Natural killer cell (primary cell): ENCODE measurements at places on chromosomes 4 and X.

GRCh38 chr4:101081695-101082369 lies 265.5 kb downstream of the PPP3CA start:
- no peak for DNase-seq

- no peak for DNase-seq
These were observed 1.7 kb upstream of the SLC6A8 start for GRCh38 chrX:153685751-153686696.

DNA sequence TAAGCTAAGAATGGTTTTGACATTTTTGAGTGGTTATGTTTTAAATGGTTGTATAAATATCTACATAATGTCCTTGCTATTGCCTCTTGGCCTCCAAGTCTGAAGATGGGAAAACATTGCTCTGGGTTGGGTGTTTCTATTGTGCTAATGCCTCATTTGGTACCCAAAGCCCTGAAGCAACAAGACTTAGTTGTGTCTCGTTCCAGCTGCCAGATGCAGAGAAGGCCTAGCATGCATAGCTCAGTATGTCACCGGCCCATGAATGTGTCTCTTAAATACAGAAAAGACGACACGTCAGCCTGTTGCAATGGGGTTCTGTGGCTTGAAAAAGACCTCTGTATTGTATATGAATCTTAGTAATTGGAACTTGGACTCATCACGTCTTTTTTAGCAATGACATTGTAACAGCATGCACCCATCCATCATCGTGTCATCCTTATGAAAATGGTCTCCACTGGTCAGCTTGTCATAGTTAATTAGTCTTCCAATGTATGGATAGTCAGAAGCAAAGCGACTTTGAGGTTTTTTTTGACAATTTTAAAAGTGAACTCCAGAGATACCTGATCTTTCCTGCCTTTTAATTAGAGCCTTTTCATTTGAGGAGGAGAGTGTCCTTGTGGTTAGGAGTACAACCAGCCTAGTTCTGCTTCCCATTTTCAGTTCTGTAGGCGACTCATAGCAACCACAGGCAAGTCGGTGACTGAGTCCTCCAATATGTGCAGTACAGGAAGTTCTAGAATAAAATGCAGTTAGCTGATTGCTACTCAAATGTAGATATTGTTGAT lies 126.4 kb upstream of the GATB start:
- DNase-seq: no peak

DNA sequence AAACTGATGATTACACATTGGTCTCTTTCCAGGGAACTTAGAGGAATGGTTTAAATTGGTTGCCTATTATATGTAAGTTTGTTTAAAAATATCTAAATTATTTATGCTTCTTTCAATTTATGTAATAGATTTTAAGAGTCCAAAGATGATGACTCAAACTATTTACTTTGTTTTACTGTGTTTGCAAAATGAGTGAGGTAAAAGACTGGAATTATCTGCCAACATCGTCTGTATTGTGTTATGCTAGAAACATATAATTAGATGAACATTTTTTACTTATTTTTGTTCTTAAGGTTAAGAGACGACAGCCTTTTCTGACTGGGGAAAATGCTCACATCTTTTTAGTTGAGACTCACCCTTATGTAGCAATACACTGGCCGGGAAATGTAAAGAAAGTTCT lies 51.1 kb upstream of the SYTL5 start:
- no peak for DNase-seq

- no peak for DNase-seq
These were observed 11.8 kb downstream of the SUPT20HL1 start for GRCh38 chrX:24372021-24372763.

DNA sequence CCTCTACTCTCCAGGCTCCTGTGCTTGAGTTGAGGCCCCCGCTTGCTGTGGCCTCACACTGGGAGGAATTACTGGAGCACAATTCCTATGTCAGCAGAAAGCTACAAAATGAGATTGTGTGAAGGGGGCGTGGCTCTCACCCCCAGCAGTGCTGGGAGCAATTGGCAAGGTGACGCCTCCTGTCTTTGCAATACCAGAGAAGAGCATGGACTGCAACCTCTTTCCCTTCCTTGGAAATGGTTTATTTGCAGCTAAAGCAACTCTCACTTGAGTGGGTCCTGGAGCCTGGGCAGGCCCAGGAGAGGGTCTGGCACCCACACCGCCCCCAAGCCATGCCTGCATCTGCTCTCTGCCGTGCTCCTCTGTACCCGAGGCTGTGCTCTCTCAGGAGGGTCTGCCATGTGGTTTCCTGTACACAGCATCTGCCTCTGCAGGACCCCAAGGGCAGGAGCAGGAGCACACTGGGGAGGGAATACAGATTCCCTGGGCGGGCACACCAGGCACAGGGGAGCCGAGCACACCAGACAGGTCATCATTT lies 32.9 kb upstream of the HGFAC start:
- no peak for DNase-seq

- DNase-seq: peak; percentile 63
These were observed 24.0 kb downstream of the HAND2 start for GRCh38 chr4:173505924-173506518.

DNA sequence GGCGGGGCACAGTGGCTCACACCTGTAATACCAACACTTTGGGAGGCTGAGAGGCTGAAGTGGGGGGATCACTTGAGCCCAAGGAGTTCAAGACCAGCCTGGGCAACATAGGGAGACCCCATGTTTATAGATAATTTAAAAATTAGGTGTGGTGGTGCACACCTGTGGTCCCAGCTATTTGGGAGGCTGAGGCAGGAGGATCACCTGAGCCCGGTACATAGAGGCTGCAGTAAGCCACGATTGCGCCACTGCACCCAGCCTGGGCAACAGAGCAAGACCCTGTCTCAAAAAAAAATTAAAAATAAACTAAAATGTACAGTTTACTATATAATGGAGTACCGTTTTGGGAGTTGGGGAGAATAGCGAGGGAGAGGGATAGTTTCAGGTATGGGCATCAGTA lies 4.2 kb downstream of the STAG2 start:
- DNase-seq: no peak

GRCh38 chr4:167428156-167428555 lies 193.9 kb upstream of the SPOCK3 start:
- DNase-seq: no peak

DNA sequence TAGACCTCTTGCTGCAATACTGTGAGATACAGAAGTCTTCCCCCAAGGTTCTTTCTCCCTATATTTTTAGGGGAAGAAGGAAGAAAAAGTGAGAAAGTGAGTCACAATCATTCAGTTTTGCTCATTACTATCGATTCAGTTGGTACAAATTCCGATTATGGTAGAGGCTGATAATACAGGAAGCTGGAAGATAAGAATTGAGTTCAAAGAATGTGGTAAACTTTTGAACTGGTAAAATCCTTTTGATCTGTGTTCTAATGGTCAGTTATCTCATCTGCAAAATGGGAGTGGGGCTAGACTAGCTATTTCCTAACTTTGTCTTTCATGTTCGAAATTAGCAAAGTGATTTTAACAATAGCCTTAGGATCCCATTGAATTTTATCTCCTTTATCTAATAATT lies 101.4 kb upstream of the FAT1 start:
- DNase-seq: no peak

GRCh38 chr4:83281307-83281706 lies 3.3 kb downstream of the COQ2 start:
- no peak for DNase-seq

DNA sequence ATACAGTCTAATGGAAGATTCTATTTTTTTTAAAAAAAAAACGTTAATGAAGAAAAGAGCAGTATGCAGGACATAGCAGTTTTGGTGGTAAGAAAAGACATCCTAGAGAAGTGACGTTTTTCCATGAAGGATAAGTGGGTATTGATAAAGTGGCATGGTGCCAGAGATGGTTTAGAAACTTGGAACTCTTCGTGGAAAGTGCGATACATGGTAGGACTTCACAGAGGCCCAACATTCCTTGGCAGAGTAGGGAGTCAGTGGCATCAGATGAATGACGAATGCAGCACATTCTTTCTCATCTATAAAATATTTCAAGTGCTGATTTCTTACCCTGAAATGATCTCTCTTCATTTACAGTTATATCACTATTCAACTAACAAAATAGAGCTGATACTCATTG lies 298.7 kb downstream of the CCSER1 start:
- DNase-seq: no peak

GRCh38 chr4:164012396-164013027 lies 518.0 kb downstream of the TMA16 start:
- peak; percentile 66 for DNase-seq

- no peak for DNase-seq
These were observed 2661.6 kb downstream of the PCDH7 start for GRCh38 chr4:33381816-33382215.

DNA sequence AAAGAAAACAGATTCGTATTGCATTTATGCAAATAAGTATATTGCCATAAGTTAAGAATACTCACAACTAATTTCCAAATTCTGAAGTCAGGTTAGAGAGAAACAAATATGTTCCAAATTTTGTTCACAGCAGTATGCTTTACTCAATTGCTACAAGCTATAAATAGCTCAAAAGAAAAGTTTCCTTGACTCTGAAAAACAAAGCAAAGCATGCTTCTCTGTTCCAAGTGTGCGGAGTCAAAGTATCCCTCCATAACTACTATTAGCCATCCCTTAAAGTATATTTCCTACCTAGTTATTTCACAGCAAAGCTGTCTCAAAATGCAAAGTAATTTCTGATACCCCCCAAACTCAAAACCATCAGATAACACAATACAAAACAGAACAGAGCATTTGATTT lies 47.3 kb downstream of the MGST2 start:
- no peak for DNase-seq

DNA sequence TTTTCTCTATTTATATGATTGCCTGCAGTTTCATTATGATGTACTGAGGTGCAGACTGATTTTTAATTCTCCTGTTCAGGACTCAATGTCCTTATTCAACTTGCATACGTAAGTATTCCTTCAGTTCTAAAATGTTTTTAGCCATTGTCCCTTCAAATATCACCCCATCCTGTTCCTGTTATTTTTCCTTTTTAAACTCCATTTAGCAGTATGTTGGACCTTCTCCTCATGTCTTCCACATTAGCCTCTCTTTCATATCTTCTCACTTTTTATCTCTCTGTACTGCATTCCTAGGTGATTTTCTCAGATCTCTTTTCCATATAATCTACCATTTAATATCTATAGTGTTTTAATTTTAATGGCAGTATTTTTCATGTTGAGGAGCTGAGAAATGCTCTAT lies 317.7 kb downstream of the NR3C2 start:
- DNase-seq: no peak

- no peak for DNase-seq
These were observed 18.6 kb downstream of the PSAPL1 start for GRCh38 chr4:7415927-7416686.

- DNase-seq: no peak
These were observed 189.5 kb upstream of the FAT4 start for GRCh38 chr4:125125276-125125675.

GRCh38 chr4:122898370-122899150 lies 23.8 kb downstream of the NUDT6 start:
- no peak for DNase-seq

DNA sequence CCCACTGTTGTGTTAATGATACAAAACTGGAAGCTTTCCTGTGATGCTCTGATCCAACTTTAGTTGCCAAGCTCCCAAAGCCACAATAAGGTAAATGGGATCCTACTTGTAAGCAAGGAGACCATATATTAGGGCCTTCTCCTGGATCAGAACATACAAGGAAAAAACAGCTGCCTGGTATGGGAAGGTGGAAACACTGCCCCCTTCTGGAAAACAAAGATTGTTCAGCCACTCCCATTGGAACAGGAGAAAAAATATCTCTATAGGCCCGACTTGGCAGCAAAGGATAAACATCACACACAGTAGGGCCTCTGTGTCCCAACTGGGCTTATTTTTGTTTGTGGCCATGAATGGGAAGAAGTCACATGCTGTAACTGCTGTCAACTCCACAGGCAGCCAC lies 166.5 kb downstream of the TBX22 start:
- no peak for DNase-seq

DNA sequence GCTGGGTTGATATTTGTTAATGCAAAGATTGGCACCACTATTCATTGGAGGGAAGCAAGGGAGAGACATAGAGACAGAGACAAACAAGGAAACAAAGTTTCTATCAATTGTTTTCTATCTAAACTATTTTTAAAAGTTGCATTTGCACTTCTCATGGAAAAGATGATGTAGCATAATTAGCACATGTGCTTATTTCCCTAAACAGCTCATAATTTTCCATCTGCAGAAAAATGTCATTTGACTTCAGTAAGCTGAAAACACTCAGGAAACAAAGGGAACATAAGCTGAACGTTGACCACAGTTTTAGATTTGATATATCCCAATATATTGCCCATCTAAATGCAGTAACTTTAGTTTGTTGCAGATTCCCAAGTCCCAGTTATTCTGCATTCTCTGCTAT lies 18.5 kb upstream of the SPP1 start:
- no peak for DNase-seq

DNA sequence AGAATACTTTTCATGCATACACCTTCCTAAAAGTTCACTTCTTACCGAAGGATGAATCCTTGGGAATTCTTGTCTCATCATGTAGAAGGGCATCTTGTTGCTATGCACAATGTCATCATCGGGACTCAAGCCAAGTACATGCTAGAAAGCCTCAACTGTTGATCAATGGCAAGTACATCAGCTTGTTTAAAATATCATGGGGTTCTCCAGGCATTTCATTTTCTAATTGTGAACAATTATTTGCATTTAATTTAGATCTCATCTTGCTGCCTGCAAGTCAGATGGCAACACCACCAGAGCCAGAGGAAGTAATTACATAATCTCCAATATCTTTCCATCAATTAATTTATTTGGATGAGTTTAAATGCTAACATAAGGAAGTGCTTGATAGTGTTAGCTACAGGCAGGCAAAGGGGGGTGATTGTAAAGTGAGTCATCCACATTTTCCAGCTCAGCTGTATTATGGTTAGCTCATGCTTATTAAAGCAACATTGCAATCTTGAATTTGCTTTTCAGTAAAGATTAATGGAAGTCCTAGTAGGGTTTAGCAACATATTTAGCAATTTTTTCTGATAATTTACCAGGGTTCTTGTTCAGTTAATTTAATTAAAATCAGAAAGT lies 356.5 kb downstream of the CBLL2 start:
- DNase-seq: no peak

- DNase-seq: no peak
These were observed 303.9 kb upstream of the GATB start for GRCh38 chr4:152064753-152065152.

DNA sequence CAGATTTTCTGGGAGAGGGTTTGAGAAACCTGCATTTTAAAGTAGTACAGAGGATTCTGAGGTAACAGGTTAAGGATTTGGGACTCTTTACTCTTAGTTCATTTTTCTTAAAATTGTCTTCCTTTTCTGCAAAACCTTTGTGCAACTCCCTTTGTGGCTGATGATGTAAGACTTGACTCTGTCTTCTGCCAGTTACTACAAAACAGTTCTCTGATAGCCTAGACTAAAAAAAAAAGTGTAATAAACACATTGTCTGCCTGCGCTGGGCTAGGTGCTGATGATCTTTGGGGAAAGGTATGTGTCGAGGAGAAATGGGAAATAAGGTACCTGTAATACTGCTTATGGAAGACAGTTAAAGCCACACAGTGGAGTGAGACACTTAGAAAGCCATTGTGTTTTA lies 28.7 kb downstream of the IL13RA1 start:
- DNase-seq: no peak

DNA sequence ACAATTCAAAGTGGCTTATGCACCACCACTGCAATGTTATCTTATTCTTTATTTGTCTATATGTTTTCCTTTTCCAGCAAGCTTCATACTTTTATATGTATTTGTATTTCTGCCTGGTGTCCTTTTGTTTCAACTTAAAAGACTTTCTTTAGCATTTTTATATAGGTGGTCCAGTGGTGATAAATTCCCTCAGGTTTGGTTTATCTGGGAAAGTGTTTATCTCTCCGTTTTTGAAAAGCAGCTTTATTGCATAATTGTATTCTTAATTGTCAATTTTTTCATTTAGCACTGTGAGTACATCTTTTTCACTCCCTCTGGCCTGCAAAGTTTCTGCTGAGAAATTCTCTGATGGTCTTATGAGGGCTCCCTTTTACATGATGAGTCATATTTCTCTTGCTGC lies 479.0 kb upstream of the GRID2 start:
- DNase-seq: no peak
